ENCODE measurements at places on chromosomes 2 and 18. TPM values are rescaled to one million over a fixed set of nuclear protein-coding genes. Genes with fewer than 3 reads are reported as not detected.

Gene FHL2
- total RNA-seq, result 111 TPM

Gene PPP1R1C
- total RNA-seq, result not detected

Gene SKOR2
- total RNA-seq, result not detected

Gene ANKRD23
- 0.65 TPM for total RNA-seq

Gene ADCYAP1
- total RNA-seq, result not detected

Gene ZFAND2B
- 21.6 TPM for total RNA-seq

Gene LHCGR
- total RNA-seq, result not detected

Gene GEN1
- 11.4 TPM for total RNA-seq
